ENCODE measurements at places on chromosomes 6 and 20.
A peak's percentile ranks its signal among the peaks of the same experiment; 100 is the strongest.

DNA sequence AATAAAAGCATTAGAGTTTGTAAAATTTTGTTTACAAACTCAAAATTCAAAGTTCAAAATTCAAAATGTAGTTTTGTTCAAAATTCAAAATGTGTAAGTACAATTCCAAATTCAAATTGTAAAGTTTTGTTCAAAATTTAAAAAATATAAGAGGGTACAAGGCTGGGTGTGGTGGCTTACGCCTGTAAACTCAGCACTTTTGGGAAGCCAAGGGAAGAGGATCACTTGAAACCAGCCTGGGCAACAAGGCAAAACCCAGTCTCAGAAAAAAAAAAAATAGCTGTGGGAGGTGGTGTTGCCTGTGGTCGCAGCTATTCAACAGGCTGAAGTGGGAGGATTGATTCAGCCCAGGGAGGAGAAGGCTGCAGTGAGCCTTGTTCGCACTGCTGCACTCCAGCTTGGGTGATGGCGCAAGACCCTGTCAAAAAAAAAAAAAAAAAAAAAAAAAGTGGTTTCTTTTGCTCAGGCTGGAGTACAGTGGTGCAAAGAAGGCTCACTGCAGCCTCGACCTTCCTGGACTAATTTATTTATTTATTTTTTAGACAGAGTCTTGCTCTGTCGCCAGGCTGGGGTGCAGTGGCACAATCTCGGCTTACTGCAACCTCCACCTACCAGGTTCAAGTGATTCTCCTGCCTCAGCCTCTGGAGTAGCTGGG lies 5.4 kb upstream of the ZBTB12 start:
- peak; percentile 34 for DNase-seq

DNA sequence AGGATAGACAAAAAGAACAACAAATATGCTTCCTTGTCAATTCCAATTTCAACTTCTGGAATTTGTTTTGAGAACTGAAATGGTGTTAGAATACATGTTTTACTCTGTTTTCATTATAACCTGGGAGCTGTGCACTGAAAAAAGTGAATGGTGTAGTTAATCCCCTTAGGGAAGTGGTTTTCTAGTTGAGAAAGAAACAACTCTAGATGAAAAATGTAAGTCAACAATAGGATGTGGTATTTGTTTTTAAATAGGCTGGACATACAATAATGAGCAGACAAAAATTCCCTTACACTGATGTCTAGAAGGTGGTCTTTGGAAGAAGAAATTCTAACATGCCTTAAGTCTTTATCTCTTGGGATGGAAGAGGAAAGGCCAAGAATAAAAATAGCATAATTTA lies 59.9 kb upstream of the TINAG start:
- DNase-seq, result no peak

DNA sequence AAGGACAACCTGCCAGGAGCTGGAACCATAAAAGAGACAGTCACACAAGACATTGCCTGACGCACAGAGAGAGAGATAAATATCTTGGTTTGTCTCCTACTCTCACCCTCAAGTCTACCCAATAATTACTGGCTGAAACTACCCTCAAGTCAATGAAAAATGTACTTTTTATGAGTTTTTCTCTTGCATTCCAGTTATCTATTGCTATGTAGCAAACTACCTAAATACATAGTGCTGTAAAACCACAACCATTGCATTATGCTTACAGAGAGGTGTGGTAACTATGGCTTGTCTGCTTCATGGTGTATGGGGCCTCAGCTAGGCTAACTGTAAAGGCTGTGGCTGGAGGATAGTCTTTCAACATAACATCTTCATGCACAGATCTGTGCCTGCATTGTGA lies 247.8 kb downstream of the HAO1 start:
- no peak for DNase-seq

DNA sequence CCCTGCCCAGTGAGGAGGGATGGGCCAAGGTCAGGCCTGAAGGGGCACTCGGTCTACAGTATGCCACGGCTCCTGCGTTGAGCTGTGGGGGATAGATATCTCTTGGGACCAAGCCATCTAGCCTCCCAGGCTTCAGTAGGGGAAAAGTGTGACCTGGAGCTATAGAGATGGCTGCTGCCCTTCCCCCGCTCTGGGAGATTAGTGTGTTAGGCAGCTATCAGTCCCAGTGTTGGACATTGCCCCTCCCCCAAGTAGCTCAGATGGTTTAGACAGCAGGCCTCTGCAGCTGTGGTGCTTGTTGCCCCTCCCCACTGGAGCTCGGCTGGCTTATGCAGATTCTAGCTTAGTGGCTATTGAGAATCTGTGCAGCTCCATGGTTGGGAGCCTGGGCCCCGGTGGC lies 56.8 kb downstream of the KHDRBS2 start:
- DNase-seq, result no peak

- DNase-seq, result no peak
Measured at GRCh38 chr6:43789447-43789846, 19.4 kb downstream of the VEGFA start.

DNA sequence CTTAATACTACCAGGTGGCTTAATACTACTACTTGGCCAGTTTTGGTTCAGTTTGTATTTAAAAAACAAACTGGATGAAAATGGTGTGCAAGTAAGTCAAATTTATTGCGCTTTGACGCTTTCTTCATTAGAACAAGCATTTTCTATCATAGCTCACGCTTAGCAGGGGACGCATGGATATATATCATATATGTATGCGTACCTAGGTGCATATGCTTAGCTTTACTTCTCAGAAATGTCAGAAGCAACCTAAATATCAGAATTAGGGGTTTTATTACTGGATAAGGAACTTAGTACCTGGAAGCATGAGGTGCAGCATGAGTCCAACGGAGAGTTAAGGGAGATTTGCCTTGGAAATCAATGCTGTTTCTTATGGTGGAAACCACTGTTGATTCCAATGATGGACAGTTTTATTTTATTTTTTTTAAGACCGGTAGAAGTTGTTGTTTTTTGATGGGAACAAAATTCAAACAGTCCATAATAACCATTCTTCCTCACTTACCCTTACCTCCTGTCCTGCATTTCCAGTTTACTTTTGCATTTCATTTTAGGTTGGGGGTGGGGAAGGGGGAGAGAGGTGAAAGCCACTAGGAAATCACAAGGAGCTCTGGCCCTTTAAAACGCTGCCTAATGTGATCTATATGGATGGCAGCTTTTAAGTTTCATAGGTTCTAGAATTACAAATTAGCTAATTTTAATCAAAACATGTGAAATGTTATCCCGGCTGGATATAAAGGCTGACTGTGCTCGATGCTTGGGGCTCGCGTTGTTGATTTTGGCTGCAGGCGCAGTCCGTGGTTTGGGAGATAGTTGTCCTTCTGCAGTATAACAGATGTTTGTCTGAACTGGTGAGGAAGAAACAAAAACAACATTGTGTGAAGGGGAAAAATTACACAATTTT lies 2.1 kb downstream of the SOBP start:
- DNase-seq, result no peak

DNA sequence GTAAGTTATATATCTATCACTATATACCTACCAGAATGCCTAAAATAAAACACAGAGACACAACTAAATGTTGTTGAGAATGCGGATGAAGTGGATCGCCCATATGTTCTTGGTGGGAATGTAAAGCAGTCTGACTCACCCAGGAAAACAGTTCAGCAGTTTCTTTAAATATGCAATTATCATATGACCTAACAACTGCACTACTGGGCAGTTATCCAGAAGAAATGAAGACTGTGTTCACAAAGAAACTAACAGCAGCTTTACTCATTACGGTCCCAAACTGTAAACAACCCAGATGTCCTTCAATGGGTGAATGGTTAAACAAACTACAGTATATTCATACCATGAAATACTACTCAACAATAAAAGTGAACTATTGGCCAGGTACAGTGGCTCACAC lies 14.3 kb upstream of the ZC3H12D start:
- peak; percentile 33 for DNase-seq

DNA sequence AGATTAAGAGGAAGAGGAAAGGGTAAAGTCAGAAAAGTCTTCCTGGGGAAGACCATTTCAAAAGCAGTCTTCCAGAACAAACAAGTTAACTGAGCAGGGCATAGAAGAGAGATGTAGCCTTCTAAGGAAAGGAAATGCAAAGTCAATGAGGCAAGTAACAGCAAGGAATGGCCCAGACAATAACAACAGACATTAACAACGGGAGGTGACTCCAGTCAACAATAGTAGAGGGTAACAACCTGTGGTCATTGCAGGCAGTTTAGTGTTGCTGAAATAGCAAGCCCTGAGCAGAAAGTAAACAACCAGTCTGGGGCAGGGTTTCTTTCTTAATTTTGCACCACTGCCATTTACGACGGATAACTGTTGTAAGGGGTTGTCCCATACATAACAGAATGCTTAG lies 2.1 kb downstream of the MDN1 start:
- DNase-seq, result no peak

DNA sequence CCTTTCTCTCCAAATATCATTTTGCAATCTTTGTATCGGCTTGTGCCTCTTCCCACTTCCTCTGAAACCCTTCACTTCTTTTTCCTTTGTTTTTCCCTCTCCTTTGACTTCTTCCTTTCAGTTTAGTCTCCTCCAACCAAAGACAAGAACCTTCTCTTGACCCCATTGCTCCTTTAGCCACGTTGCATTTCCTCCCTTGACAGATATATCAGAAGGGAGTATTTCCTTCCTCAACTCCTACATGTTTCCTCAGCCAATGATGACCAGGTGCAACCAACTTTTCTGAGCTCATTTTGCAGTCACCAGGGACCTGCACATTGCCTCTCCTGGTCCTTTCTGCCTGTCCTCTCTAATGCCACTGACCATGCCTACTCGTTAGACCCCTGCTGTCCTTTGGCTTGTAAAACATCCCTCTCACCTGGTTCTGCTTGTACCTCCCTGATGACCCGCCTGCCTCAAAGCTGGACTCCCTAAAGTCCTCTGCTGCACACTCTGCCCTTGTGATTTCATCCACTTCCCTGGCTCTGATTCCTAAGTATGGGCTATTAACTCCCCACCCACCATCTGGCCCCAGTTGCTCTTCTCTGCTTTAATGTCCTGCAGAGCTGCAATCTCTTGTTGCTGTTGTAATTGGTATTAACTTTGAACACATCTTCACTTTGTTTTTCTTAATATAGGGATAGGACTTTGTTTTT lies 27.4 kb downstream of the SLC22A16 start:
- DNase-seq, result no peak

GRCh38 chr20:46627234-46627633 lies 24.0 kb downstream of the SLC13A3 start:
- no peak for DNase-seq

- DNase-seq, result peak; percentile 59
Measured at GRCh38 chr6:98828211-98828788, 6.1 kb upstream of the POU3F2 start.

DNA sequence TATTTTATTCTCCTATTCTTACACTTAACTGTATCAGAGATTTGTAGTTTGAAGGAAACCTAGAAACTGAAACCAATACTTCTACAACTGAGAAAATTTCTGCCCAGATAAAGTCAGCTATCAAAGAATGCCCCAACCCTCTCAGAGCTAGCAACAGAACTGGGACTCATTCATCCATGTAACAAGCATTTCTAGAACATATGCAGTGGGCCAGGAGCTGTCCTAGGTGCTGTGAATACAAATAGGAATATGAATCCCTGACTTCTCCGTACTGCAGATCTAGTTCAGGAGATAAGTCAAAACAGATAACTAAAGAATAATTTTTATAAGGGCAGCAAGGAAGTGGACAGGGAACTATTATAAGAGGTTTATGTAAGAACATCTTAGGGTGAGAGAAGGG lies 654.1 kb upstream of the NOX3 start:
- DNase-seq, result no peak

GRCh38 chr20:684676-685319 lies 9.2 kb upstream of the SCRT2 start:
- DNase-seq, result no peak

- no peak for DNase-seq
Measured at GRCh38 chr20:58131151-58131550, 97.3 kb downstream of the ANKRD60 start.

GRCh38 chr6:43803783-43804549 lies 34.0 kb downstream of the VEGFA start:
- peak; percentile 86 for DNase-seq

DNA sequence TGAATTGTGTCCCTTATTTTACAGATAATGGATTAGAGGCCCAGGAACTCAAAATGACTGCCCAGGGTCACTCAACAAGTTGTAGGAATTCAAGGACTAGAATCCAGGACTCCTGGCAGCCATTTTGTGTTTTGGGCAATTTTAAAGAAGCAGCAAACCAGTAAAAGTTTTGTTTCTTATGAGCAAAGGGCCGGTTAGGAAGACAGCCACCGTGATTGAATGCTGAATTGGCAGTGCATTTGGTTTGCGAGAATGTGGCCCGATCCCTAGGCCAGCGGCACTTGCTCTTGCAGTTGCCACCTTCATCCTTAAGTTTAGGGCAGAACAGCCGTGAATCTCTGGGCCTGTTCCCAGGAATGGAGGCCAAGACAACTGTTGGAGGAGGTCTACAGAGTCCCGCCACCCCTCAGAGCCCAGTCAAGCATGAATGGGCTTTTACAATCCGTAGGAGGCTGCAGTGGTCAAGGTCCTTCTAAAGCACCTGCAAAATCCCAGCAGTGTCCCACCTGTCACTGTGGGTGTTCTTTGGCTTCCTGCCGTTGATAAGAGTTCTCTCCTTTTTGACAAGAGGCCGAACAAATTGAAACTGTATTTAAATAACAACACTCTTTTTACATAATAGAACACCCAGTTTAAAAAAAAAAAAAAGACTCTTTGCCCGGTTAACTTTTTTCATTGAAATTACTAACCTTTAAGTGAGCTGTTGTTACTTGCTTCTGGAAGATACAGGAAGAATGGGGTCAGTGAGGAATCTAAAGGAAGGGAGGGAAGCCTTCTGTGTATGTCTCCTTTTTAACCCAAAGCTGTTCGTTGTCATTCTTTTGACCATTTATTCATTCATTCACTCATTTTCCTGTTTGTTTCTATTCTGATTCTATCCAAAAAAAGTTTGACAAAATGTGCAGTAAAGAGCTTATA lies 68.7 kb downstream of the PHACTR2 start:
- DNase-seq, result no peak

DNA sequence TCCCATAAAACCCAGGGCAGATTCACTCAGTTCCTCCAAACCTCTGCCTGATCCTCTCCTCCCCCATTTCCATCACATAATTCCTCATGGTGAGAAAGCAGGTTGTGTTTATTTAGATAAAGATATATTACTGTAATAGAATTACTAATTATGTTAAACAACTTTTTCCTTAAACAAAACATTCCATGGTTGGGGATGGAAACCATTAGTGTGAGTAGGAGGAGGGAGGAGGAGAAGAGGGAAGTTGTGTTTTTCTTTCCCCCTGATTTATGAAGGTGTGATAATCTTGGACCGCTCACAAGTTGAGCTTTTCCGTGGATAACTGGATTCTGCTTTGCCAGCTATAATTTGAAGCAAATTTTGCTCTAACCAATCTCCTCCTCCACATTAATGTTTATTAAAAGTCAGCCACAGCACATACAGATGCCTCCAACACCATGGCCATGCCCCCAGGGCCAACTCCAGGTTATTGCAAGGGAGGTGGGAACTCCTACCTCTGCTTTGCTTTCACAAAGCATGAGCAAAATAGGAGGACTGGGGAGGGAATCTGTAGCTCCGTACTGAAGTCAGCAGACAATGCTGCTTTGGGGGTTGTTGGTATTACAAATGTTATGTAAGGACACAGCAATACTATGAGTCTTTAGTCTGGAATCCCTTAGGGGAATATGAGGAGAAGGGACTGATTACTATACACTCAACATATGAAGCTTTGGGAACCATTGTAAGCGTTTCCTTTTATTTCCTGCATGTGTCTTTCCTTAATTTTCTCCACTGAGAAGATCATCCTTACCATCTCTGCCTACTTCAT lies 542.0 kb downstream of the DHX35 start:
- no peak for DNase-seq

GRCh38 chr6:41581381-41581991 lies 35.3 kb downstream of the FOXP4 start:
- DNase-seq, result peak; percentile 51

GRCh38 chr20:24146231-24146634 lies 157.7 kb upstream of the GGTLC1 start:
- no peak for DNase-seq

- DNase-seq, result no peak
Measured at GRCh38 chr6:98641949-98642719, 192.2 kb upstream of the POU3F2 start.

Data from DMS53 (cell line).